HAP-1 (cell line): ENCODE measurements at places on chromosomes 2 and 18.

- DNase-seq = no peak
These were observed 78.5 kb downstream of the MDH1 start for GRCh38 chr2:63667132-63667700.

GRCh38 chr2:37457401-37457901 lies 113.0 kb downstream of the QPCT start:
- DNase-seq = no peak

- peak; percentile 66 for DNase-seq
These were observed 8.0 kb downstream of the ZEB2 start for GRCh38 chr2:144511937-144512336.

GRCh38 chr2:121740973-121741372 lies 4.3 kb upstream of the NIFK start:
- DNase-seq = no peak

DNA sequence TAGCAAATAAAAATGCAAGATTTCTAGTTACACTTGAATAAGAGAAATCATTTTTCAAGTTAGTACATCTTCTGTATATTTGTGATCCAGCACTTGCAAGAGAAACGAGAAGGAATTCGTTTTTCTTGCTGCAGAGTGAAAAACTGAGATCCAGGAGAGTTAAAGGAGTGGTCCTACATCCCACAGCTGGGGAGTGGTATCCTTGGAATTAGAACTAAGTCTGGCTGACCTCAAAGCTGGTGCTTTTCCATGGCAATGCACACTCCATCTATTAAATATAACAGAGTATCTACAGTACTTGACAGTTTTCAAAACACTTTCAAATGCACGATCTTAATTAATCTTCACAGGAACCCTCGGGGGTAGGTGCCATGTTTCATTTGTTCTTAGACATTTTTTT lies 46.8 kb downstream of the TRIB2 start:
- no peak for DNase-seq

- no peak for DNase-seq
These were observed 80.9 kb upstream of the POU3F3 start for GRCh38 chr2:104772996-104773395.

- no peak for DNase-seq
These were observed 49.7 kb downstream of the CTAGE1 start for GRCh38 chr18:22368021-22368420.

DNA sequence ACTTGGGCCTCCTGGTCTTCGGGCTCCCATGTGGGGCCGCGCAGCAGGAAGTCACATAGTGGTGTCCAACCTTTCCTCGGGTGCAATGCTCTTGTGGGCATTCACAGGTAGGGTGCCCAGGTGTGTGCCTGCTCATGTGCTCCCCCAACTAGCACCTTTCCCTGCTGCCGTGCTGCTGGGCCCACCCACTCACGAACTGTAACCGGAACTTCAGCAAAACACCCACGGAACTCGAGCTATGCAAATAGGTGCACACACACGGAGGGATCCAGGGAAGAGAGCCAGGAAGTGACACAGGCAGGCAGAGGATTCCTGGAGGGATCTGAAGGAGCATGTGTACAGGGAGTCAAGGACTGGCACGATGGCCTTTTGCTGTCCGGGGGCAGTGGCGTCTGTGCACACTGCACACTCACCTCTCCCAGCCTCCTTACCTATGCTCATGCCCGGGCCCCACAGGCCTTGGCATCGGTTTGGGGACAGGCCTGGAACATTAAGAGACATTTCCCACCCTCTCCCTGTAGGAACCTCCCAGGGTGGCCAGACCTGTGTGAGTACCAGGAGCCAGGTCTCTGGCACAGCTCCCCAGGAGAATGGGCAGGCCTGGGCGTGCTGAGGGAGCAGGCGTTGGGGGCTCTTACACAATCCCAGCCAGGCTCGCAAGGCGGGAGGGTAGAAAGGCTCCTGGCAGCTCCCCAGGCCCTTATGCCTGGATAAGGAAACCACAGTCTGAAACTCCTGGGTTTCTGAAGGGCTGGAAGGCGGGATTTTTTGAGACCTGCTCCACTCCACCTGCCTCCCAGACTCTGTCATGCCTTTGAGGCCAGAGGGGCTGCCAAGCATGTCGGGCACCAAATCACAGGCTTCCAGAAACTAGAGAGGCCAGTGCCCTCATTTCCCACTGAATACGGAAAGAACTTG lies 6.6 kb upstream of the PTMA start:
- DNase-seq = no peak

DNA sequence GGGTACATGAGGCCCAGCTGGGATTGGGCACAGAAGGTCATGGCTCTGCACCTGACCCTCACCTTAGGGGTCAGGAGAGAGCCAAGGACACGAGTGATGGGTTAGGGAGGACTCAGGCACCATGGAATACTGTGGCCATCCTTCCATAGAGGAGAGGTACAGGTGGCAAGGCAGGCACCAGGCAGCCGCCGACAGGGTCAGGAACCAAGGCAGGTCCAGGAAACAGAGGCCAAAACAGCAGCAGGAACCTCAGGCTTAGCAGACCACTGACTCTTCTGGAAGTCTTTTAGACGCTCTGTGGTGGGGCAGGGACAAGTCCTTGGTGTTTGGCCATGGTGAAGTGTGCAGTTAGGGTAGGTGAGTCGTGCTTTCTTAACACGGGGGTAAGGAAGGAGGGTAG lies 128.0 kb downstream of the NEDD4L start:
- no peak for DNase-seq

DNA sequence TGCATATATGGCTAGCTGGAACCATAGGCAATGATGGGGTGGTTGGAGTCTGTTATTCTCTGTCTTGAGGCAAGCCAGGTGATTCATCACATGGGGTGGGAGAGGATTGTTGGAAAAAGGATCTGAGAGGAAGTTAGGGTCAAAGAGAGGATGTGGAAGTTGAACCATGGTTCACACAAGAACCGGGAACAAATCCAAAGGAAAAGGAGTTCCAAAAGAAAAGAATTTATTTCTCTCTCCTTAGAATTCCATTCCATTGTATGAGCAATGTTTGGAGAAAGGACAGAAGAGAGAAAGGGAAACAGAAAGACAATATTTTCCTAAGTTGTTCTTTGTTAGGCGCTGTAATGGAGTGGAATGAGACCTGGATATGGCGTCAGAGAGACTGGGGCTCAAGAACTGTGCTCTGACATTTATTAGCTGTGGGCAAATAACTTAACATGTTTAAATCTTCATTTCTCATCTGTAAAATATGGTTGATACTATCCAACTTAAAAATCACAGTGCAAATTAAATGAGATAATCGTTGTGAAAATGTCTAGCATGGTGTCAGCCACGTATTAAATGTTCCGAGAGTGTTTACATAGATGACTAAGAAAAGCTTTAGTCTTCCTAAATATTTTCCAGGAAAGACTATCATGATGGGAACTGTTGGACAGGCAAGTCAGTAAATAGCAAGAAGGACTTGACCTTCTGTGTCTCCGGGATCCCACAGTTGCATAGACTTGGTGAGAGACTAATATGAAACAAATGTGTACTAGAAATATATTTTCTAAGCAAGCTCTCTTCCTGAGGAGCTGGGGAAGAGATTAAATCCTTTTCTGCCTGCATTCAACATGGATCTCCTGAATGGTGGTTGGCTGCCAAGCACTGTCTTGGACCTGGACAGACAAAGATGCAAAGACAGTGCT lies 71.4 kb downstream of the TRIB2 start:
- no peak for DNase-seq

GRCh38 chr2:223041527-223042109 lies 10.4 kb upstream of the KCNE4 start:
- peak; percentile 62 for DNase-seq

DNA sequence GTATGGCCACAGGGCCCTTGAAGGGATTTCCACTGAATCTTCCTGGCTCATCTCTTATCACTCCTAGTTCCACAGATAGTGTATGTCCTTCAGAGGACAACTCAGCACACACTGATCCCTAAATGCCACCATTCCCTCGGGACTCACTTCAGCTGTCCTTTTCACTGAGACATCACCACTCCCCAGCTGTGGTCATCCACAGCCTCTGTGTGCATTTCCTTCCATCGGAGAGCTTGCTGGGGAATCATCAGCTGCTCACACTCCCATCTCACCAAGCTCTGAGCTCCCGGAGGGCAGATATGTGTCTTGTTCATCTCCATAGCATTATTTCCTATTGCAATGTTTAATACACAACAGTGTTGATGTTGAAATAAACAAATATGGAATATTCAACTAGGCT lies 759.5 kb downstream of the RNF144A start:
- no peak for DNase-seq

- no peak for DNase-seq
These were observed 8.0 kb downstream of the SFXN5 start for GRCh38 chr2:73063472-73063871.

DNA sequence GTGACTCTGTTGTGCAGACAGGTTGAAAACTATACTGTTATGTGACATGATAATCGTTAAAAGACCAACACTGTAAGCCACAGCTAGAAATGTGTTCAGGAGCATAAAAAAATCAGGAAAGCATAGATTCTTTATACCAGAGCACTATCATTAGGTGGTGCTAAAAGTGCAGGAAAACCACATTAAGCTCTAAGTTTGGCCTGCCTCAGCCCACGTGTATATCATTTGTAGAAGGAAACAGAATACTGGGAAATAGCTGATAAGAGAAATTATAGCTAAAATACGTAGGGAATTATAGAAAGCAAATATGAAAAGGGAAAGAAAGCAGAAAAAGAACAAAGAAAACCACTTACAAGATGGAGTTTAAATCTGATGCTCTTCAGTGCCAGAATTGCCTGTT lies 26.5 kb upstream of the C2orf74 start:
- DNase-seq = peak; percentile 32

- no peak for DNase-seq
These were observed 28.4 kb downstream of the GREB1L start for GRCh38 chr18:21270453-21270852.

- DNase-seq = no peak
These were observed 24.5 kb downstream of the ABI2 start for GRCh38 chr2:203352604-203353255.

- DNase-seq = no peak
These were observed 48.9 kb downstream of the ASXL2 start for GRCh38 chr2:25829377-25829704.

- DNase-seq = no peak
These were observed 191.4 kb upstream of the BOD1L2 start for GRCh38 chr18:56955490-56955889.

- no peak for DNase-seq
These were observed 1.5 kb downstream of the IL36B start for GRCh38 chr2:113050921-113051895.

- DNase-seq = no peak
These were observed 152.9 kb downstream of the SPP2 start for GRCh38 chr2:234203135-234203984.

DNA sequence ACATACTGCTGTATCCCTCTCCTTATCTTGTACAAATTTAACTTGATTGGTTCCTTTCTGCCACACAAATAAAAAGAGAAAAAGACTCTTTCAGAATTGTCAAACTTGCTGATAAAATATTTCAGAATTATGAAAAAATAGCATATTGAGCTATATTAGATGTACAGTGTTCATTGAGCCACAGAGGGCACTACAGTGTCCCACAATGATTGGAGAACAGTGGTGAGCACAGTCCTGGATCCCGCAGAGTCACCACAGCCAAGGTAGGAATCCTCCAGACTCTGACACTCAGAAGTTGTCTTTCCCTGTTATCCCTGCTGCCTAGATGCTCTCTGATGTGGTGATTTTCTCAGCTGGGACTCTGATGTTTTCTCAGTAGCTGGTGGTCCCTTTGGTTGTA lies 1281.3 kb upstream of the ZEB2 start:
- no peak for DNase-seq

DNA sequence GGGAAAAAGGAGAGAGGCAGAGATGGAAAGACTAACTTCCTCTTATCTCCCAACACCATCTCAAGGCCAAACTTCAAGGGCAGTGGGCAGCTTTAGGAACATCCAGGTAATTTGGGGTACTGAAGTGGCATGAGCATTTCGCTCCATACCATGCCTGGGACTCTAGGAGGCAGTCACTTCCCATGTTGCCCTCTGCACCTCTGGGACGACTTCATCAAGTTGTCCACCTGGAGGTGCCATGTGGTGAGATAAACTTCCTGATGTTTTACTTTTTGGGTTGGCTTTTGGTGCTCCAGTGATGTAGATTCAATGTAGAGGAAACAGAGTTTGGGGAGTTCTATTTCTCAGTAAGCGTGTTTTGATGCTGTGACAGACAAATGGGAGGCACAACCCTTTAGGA lies 56.3 kb upstream of the UPP2 start:
- DNase-seq = no peak

DNA sequence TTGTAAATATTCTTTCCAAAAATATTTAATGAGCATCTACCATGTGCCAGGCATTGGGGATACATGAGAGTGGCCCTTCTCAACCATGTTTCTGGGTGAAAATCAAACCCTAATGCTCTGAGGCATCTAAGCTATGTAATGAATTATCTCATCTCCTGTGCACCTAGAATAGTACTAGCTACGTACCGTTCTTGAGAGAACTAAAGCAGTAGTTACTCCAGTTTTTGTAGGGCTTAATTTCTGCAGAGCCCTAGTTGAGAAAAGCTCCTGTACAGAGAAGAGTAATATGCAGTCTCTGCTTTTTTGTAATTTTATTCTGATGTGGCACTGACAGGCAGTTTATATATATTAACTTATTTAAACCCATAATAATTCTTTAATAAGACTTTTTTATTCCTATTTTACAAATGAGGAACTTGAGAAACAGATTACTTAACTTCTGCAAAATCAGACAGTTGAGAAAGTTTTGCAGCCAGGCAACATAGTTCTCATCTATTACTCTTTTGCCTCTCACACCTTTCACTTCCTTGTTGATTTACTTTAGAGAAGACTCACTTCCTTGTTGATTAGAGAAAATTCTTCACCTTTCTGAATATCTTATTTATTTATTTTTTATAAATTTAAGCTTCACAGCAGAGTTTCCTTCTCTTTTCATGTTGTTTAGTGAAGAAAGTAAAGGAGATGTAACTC lies 3.1 kb downstream of the SPOPL start:
- no peak for DNase-seq

DNA sequence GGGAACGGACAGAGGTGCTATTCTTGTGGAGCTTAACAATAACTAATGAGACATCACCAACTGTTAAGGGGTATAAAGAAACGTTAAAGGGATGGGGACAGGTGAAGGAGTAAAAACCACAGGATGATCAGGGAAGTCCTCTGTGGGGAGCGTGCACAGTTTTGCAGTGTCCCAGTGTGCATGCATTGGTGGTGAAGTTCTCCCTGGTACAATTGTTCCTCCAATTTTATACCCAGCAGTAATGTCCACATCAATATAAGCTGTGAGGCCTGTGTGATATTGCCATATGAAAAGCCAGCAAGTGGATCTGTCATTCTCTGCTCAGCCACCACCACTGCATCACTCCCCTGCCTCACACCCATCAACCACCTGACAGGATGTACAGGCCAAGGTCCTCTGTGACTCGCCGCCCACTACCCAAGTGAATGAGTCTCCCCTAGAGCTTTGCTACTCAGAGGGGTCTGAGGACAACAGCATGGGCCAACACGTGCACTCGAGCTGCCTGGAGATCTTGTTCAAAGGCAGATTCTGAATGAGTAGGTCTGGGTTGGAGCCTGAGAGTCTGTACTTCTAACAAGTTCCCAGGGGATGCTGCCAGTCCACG lies 4.6 kb downstream of the MLPH start:
- DNase-seq = no peak

- peak; percentile 44 for DNase-seq
These were observed 437.6 kb downstream of the DLGAP1 start for GRCh38 chr18:4017480-4017879.

- DNase-seq = no peak
These were observed 17.3 kb upstream of the NMUR1 start for GRCh38 chr2:231547315-231548110.
